ENCODE measurements at places on chromosomes 3 and 15. TPM values are rescaled to one million over a fixed set of nuclear protein-coding genes. Genes with fewer than 3 reads are reported as not detected.

Gene CAMKV
- not detected for total RNA-seq

DNA sequence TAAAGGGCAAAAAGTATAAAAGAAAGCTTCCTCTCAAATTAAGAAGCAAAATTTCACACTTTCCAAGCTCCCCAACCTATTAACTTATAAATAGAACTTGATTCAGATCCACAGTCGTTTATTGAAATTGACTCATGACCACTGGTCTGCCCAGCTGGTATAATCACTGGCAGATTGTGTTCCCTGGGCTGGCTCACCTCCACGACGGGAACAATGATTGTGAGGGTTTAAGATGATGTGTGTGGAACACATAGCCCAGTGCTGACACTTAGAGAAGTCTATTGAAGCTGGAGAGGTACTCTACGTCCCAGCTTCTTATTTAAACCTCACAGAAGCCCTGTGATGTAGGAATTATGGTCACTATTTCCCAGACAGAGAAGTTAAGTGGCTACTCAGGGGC, 90.4 kb downstream of the MB21D2 start:
- H3K4me3 ChIP-seq, result no peak overlapping the region

DNA sequence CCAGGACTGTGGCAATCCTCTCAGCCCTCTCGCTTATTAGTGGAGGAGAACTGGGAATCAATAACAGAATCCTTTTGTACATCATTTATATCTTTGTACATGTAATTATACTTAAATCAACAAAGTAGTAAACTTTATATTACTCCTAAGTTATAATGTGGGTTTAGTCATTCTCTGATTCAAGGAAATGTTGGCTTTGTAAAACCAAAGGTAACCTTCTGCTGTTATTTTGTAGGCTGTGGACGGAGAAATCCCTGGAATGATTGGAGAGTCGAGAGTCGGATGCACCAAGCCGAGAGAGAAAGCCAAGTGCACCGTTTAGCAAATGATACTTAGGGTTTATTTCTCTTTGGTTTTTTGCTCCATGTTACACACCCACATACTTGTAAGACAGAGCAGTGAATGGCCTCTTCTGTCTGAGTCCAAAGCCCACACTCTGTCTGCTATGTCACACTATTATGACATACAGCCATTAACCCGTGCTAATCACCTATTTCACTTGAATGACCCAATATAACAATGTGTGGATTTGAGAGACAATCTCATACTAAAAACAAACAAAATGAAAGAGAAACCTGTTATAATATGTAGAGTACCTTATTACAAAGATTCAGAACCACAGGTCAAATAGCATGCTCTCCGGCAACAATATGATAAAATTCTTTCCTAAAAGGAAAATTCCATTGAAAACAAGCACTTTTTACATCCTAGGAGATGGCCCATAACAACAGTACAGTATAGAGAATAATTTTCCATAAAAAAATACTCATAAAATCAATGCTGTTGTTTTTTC, 72.2 kb downstream of the MECOM start:
- peak overlapping the region; percentile 55 for H3K27ac ChIP-seq
- H3K36me3 ChIP-seq, result no peaks in the 10 kb centered on the region
- H3K4me3 ChIP-seq, result no peak overlapping the region
- DNase-seq, result peak; percentile 19

DNA sequence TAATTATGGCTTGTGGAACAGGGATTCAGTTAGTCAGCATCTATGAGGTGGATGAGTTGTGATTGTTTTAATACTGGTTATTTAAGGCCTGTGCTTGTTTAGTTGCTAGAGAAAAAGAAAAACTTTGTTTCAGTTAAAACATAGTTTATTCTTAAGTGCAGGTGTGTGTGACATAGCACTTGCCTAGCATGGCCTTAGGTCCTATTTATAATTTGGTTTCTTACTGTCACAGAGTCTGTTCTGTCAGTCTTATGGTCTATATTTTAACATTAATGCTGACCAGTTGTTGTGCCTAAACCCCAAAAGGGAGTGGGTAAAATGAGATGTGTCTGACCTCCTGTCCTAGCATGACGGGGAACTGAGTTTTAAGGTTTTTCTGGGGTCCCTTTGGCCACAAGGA, 486.3 kb downstream of the ZIC1 start:
- no peaks in the 10 kb centered on the region for H3K27me3 ChIP-seq
- H3K36me3 ChIP-seq, result no peaks in the 10 kb centered on the region
- H3K4me1 ChIP-seq, result no peaks in the 10 kb centered on the region
- DNase-seq, result no peak

DNA sequence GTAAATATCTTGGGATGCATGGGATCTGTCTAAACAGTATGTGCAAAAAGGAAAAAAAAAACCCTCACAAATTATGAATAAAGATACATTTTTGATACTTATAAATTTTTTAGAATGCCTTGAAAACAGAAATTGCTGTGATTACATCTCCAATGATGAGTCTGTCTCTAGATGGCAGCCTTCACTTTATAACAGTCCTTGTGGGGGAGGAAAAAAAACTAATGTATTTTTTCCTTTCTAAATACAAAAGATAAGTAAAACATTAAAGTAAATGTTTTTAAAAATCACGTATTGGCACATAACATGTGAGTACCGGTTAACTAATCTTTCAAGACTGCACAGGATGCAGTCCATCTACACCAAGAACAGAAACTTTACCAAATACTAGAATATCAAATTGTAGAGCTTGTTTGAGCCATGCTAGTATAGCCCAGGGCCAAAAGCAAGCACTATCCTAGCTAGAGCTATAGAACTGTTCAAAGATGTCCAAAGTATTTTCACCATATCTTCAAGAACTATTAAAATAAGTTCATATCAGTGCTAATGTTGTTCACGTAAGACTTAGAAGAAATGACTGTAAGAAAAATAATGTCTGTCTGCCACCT, 206.4 kb downstream of the STAG1 start:
- no peaks in the 10 kb centered on the region for H3K4me1 ChIP-seq
- no peak overlapping the region for H3K4me3 ChIP-seq
- no peaks in the 10 kb centered on the region for H3K27me3 ChIP-seq
- no peak for DNase-seq
- no peak overlapping the region for H3K27ac ChIP-seq

GRCh38 chr3:195117978-195118581, 152.9 kb downstream of the XXYLT1 start:
- H3K27me3 ChIP-seq, result no peaks in the 10 kb centered on the region
- no peak overlapping the region for H3K27ac ChIP-seq
- no peak overlapping the region for H3K4me3 ChIP-seq
- peak; percentile 56 for DNase-seq
- H3K4me1 ChIP-seq, result peaks cover 3% of the 10 kb centered on the region

Gene NR2E3
- total RNA-seq, result not detected

GRCh38 chr3:77816366-77816765, 776.5 kb downstream of the ROBO2 start:
- H3K4me1 ChIP-seq, result no peaks in the 10 kb centered on the region
- no peaks in the 10 kb centered on the region for H3K27me3 ChIP-seq
- no peaks in the 10 kb centered on the region for H3K36me3 ChIP-seq
- no peak overlapping the region for H3K27ac ChIP-seq

DNA sequence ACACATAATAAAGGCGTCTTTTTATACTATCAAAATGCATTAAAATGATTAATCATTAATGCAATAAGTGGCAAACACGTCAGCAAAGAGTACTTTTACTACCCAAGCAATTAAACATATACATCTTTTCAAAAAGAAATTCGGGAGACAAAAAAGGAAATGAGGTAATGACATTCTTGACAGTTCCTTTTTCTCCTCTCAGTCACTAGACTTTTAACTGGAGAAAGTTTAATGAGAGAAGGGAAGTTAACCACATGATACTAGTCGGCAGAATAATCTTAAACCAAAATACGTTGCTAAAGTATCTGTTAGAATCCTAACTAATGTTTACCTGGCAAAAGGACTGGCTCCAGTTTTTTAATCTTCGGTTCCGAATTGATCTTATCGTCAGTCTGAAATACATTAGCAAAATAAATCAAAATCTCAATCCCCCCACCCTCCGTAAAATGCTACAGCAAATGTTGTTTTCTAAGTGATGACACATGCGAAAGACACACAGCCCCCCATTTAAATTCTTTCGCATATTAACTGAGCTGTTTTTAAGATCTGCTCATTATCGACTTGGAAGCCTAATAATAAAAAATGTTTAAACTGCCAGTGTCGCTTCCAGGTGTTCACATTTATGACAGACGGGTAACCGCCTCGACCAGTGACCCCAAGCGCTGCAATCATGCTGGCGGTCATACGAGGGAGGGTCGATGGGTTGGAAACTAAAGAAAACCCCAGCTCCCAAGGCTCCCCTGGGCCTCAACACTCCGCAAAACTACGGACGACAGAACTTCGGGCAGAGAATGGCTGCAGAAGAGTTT, 778 bp downstream of the MTMR10 start:
- no peaks in the 10 kb centered on the region for H3K27me3 ChIP-seq
- H3K4me1 ChIP-seq, result peaks cover 28% of the 10 kb centered on the region
- H3K4me3 ChIP-seq, result peak overlapping the region; percentile 81
- peak; percentile 33 for DNase-seq
- no peaks in the 10 kb centered on the region for H3K36me3 ChIP-seq

DNA sequence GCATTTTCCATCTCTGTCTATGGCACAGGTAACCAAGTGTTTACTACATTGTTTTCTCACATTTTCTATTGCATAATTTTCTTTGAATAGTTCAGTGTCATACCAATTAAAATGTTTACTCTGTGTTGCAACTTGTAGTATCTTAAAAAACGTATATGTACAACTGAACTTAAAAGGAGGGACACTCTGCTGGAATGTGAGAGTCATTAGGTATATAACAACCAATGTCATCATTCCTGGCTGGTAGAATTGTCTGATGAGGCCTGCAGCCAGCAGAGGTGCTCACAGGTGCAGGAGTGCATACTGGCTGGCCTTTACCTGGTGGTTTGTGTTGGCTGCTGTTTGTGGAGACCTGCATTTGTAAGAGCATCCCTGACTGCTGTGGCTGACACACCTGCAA, 19.1 kb upstream of the RARRES1 start:
- H3K4me3 ChIP-seq, result no peak overlapping the region
- H3K36me3 ChIP-seq, result no peaks in the 10 kb centered on the region
- no peaks in the 10 kb centered on the region for H3K27me3 ChIP-seq
- H3K27ac ChIP-seq, result no peak overlapping the region
- DNase-seq, result no peak

Gene C2CD4A
- total RNA-seq, result 0.14 TPM

DNA sequence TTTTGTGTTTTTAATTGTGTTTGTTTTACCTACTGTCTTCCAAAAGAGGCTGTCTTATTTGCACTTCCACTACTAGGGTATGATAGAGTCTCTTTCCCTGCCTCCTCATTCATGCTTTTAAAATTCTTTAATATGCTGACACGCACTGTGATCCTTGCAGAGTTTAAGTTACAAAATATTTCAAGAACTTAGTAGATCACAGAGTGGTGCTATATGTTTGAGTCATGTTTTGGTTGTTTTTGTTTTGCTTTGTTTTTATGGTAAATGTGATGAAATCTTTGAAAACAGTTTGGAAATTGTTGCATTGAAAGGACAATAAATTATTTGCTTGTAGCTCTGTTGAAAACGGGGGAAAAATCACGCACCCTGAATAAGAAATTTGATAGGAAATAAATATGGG, 5.9 kb upstream of the ABHD10 start:
- no peak overlapping the region for H3K4me3 ChIP-seq
- no peaks in the 10 kb centered on the region for H3K36me3 ChIP-seq
- DNase-seq, result no peak
- H3K4me1 ChIP-seq, result no peaks in the 10 kb centered on the region
- no peak overlapping the region for H3K27ac ChIP-seq

Gene MAP1A
- 6.8 TPM for total RNA-seq

Measured in transverse colon (tissue), 4 donors.